GM03348 (cell line): ENCODE measurements at places on chromosomes 5 and 9.
A peak's percentile ranks its signal among the peaks of the same experiment; 100 is the strongest.

GRCh38 chr5:37767961-37768360 lies 71.9 kb downstream of the GDNF start:
- DNase-seq = no peak

- no peak for DNase-seq
These were observed 207.6 kb upstream of the CDKN2B start for GRCh38 chr9:22216730-22217172.

- peak; percentile 3 for DNase-seq
These were observed 479.7 kb downstream of the CETN3 start for GRCh38 chr5:89929834-89930233.

GRCh38 chr5:90408571-90409317 lies 812 bp downstream of the CETN3 start:
- no peak for DNase-seq

DNA sequence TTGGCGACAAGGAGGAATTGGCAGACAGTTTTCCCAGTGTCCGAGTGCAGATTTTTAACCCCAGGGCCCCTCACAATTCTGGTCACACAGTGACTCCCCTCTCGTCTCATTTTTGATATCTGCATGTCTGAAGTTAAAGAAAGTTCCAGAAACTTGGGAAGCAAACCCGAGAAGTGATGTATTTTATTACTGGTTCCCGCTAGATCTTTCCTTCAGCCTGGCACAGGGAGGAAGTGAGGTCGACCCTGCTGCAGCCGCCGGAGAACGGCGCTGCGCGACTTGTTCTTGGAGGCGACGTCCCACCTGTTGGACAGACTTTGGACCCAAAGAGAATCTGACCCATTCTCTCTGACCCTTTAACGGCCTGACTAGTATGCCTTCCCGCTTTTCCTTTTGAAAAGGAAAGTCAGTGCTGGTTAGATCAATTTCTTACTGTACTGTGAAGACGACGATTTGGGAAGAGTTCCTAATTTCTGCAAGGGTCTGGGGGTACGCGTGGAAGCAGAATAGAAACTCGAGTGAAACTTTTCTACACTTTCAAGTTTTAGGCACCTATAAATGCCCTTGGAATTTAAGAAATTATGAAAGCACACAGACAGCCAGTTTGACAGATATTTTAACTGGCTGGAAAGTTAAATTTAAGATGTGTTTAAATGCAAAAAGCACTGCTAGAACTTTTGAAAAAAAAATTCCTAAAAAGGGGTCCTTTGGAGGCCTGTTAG lies 744 bp downstream of the OTULIN start:
- DNase-seq = peak; percentile 42
